Stimulated activated CD4-positive, alpha-beta T cell treated with anti-CD3 and anti-CD28 coated beads, TNF-alpha, amount 100 ng/mL, for 24 hours (primary cell): ENCODE measurements at places on chromosomes 1 and 21.

DNA sequence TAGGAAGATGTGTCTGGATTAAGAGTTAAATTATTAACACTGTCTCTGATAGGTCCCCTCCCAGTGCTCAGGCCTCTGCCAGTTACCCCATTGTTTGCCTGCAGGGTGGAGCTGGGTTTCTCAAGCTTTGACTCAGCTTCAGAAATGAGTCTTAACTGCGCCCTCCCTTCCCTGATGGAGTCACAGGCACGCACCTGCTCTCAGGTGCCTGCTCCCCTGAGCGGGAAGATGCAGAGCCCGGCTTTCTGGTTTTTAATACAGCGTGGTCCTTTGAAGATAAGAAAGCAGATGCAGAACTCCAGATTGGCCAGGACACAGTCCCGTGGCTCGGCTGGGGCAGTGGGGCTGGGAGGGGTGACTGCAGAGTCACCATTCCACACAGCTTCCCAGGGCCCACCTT lies 3.2 kb upstream of the SPRR4 start:
- no peak for DNase-seq

- no peak for DNase-seq
Measured at GRCh38 chr1:228763561-228763960, 28.3 kb downstream of the RHOU start.

GRCh38 chr1:8025671-8026144 lies 401 bp downstream of the ERRFI1 start:
- DNase-seq, result no peak

GRCh38 chr1:7107109-7107830 lies 322.0 kb downstream of the CAMTA1 start:
- DNase-seq, result no peak

- DNase-seq, result no peak
Measured at GRCh38 chr1:223180731-223181321, 37.8 kb upstream of the TLR5 start.

DNA sequence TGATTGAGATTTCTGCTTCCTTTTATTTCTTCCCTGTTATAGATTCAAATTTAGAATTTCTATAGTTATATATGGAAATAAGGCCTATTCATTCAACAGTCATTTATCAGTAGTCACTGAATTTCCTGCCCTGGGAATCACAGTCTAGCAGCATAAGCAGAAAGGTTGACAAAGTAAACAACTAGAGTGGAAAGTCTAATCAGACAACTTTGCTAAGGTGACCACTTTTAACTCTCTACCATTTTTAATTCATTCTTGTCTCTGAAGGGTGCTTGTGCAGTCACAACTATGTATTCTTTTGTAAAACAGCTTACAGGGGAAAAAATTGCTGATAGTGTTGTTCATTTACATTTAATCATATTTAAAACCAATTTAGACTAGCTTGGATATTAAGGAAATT lies 66.1 kb upstream of the PLA2G4A start:
- no peak for DNase-seq
